C1 segment of cervical spinal cord (tissue), 14 donors: ENCODE measurements at places on chromosomes 5 and 9.

- no peak for DNase-seq
Observed at GRCh38 chr5:135951807-135952206, 3.0 kb downstream of the LECT2 start.

- no peak for DNase-seq
Observed at GRCh38 chr9:90308691-90309090, 333.9 kb downstream of the DIRAS2 start.

DNA sequence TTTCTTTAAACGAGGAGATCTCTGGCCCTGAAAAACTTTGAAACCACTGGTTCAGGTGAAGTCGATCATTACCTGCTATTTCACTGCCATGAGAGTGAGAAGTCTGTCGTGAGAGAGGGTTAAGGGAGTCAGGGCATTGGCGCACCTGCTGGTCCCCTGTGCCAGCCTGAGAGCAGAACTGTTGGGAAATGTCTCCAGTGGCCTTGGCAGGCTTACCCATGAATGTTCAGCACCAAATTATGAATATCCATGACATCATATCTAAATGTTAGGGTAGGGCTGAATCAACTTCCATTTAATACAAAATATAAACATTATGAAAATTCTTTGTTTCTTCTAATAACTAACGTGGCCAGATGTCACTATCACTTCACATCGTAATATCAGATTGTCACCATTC lies 379.3 kb downstream of the KDM4C start:
- no peak for DNase-seq

- DNase-seq: no peak
Observed at GRCh38 chr9:88544245-88544644, 9.3 kb downstream of the NXNL2 start.

- DNase-seq: no peak
Observed at GRCh38 chr5:182126-182525, 9.2 kb upstream of the LRRC14B start.

DNA sequence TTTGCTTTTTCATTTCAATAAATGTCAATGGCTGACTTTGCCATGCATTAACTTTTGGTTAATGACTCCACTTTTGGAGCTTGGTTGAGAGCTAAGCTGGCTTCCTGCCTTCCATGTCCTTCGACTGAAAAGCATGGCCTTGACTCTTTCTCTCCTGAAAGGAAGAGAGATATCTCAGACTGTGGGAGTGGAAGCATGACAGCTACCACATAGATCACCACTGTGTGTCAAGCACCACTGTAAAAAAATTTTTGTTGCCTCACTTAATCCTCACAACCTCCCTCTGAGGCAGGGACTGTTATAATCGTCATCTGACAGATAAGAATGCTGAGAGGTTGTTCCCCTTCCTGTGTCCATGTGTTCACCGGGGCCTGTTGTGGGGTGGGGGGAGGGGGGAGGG lies 184.8 kb downstream of the RORB start:
- no peak for DNase-seq

DNA sequence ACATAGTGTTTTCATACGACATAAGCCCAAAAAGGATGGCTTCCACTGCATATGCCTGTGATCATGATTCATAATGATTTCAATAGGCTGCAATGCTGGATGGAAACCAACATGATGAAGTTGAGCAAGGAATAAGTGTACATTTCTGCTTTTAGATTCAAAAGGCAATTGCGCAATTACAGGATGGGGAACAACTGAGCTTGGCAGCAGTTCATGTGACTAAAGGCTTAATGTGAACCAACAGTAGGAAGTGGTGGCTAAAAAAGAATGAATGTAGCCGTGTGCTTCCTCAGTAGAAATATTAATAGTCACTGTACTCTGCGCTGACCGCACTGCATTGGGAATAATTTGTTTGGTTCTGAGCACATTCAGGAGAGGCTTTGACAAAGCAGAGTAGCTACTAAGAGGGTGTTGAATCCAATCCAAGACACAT lies 51.2 kb downstream of the SLC1A3 start:
- DNase-seq: peak; percentile 18

DNA sequence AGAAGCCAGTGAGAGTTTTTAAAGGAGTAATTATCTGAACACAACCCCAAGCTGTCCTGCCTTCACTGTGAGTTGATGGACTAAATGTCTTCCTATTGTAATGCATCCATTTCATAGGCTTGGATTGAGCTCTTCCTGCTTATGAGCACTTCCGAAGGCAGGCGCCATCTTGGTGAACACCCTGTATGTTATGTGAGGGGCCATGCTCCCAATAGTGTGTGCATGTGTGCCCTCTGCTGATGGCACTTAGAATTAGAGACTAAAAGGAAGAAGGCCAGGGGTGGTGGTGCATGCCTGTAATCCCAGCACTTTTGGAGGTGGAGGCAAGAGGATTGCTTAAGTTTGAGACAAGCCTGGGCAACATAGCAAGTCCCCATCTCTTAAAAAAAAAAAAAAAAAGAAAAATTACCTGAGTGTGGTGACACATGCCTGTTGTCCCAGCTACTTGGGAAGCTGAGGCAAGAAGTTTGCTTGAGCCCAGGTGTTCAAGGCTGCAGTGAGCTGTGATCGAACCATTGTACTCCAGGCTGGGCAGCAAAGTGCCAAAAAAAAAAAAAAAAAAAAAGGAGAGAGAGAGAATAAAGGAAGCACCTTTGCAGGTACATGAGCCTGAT lies 65.0 kb downstream of the C9orf152 start:
- DNase-seq: no peak
